Natural killer cell (primary cell): ENCODE measurements at places on chromosomes 13 and 19. TPM values are rescaled to one million over a fixed set of nuclear protein-coding genes. Genes with fewer than 3 reads are reported as not detected.

CEACAM8 gene
- not detected for total RNA-seq

FCER2 gene
- 0.52 TPM for total RNA-seq

PHF11 gene
- 89.0 TPM for total RNA-seq

DNA sequence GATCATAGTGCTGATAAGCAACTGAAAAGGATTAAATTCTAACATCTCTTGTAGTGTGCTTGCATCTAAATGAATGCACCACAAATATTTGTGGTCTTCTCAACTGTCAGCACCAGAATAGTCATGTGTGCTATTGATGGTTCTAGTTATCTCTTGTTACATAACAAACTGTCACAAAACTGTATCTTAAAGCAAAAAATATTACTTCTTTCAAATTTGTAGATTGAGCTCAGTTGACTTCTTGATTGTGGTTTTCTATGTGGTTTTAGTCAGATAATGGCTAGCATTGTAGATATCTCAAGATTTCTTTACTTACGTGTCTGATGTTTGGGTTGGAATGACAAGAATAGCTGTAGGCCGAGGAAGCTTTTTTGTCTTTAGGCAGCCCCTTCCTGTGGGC lies 431.3 kb downstream of the SLITRK6 start:
- no peak overlapping the region for H3K4me3 ChIP-seq
- H3K4me1 ChIP-seq: no peaks in the 10 kb centered on the region
- no peaks in the 10 kb centered on the region for H3K27me3 ChIP-seq
- no peaks in the 10 kb centered on the region for H3K36me3 ChIP-seq

GRCh38 chr19:39524495-39524894 lies 8.2 kb downstream of the EID2B start:
- no peaks in the 10 kb centered on the region for H3K36me3 ChIP-seq
- no peak overlapping the region for H3K4me3 ChIP-seq
- no peaks in the 10 kb centered on the region for H3K4me1 ChIP-seq
- no peak for DNase-seq

- H3K4me1 ChIP-seq: no peaks in the 10 kb centered on the region
These were observed 24.3 kb downstream of the LEUTX start for GRCh38 chr19:39802958-39803357.

FGF22 gene
- 0.31 TPM for total RNA-seq

GRCh38 chr13:28313579-28313978 lies 175.2 kb downstream of the PAN3 start:
- no peaks in the 10 kb centered on the region for H3K36me3 ChIP-seq
- H3K4me3 ChIP-seq: no peak overlapping the region
- no peak overlapping the region for H3K27ac ChIP-seq
- peak; percentile 7 for DNase-seq

MAP4K1 gene
- total RNA-seq: 163 TPM

DNA sequence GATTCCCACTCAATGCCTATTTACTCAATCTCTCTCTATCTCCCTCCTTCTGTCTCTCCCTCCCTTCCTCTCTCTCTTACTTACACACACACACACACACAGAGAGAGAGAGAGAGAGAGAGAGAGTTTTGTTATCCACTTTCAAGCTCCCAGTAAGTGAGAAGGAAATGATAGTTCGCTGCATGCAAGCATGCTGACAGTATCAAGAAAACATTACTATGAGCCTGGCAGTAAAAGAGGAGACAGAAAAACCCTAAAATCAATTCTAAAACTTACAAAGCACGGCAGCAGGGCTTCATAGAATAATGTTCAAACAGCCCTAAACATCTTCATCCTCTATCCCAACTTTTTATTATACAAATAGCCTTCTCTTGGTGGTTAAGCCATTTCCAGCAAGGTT lies 171.9 kb downstream of the FOXO1 start:
- peaks cover 15% of the 10 kb centered on the region for H3K4me1 ChIP-seq
- DNase-seq: no peak
- H3K36me3 ChIP-seq: no peaks in the 10 kb centered on the region
- no peak overlapping the region for H3K4me3 ChIP-seq
- no peaks in the 10 kb centered on the region for H3K27me3 ChIP-seq
- peak overlapping the region; percentile 21 for H3K27ac ChIP-seq

MYH14 gene
- total RNA-seq: not detected

GRCh38 chr19:46886546-46887239 lies 25.9 kb downstream of the ARHGAP35 start:
- H3K27ac ChIP-seq: no peak overlapping the region
- H3K36me3 ChIP-seq: no peaks in the 10 kb centered on the region

RNASEH2B gene
- total RNA-seq: 57.9 TPM

DNA sequence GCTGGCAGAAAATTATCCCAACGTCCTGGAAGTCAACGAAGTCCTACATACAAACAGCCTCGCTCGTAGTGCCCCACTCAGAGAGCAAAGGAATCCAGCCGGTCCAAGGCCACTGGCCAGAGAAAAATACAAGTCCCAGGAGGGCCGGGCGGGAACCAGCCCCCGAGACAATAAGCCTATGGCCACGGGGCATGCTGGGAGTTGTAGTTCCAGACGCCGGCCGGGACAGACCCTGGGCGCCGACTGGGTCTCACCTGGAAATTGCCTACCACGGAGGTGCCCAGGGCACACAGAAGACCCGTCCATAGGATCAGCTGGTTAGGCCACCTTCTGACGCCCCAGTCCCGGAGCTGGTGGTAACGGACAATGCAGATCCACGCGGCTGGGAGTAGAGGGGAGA lies 5.4 kb downstream of the TMEM150B start:
- H3K4me3 ChIP-seq: no peak overlapping the region
- H3K36me3 ChIP-seq: no peaks in the 10 kb centered on the region
- H3K27me3 ChIP-seq: no peaks in the 10 kb centered on the region
- H3K4me1 ChIP-seq: no peaks in the 10 kb centered on the region
- H3K27ac ChIP-seq: no peak overlapping the region

DNA sequence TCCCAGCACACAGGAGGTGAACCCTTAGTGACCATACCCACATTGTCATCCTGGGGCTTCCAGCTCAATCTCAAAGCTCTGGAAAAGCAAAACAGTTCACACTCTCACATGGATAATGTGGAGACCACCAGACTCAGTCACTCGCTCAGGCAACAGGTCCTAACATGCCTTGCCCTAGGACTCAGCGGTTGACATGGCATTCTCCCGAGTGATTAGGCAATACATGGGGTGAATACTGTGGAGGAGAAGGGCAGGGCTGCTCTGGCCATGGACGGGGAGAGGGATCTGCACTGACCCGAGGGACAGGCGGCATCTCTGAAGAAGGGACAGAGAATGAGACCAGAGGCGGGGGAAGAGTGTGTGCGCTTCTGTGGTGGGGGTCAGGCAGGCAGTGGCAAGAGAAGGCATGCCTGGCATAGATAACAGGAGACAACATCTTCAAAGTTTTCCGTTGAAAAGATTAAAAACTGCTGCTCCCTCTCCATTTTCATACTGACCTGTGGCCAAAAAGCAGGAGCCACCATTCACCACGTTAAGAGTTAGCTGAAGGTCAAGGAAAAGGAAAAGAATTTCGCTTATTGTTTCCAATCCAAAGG lies 44.5 kb upstream of the EPHX3 start:
- no peak overlapping the region for H3K4me3 ChIP-seq
- H3K27ac ChIP-seq: no peak overlapping the region
- no peak for DNase-seq
- no peaks in the 10 kb centered on the region for H3K27me3 ChIP-seq
- peaks cover 74% of the 10 kb centered on the region for H3K4me1 ChIP-seq
- peaks cover 11% of the 10 kb centered on the region for H3K36me3 ChIP-seq

GRCh38 chr13:21066946-21067345 lies 5.6 kb upstream of the LATS2 start:
- H3K36me3 ChIP-seq: no peaks in the 10 kb centered on the region
- DNase-seq: no peak
- peaks cover 5% of the 10 kb centered on the region for H3K4me1 ChIP-seq
- no peak overlapping the region for H3K4me3 ChIP-seq
- H3K27me3 ChIP-seq: no peaks in the 10 kb centered on the region
- H3K27ac ChIP-seq: no peak overlapping the region

CNMD gene
- not detected for total RNA-seq

DNA sequence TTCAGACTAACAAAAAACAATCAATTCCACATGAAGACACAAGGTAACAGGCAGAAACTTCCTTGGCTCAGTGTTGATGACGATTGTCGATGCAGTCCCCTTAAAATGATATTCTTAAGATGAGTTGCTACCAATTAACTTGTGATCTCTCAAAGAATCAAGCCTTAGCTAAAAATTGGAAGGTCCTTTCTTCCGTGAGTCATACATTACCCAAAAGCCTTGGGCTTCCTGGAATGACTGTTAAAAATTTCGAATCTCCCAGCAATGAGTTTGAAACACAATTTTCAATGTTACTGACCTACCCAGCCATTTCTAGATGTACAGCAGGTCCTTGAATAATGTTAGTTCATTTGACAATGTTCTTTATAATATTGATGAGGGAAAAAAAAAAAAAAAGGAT lies 28.0 kb upstream of the RB1 start:
- H3K27ac ChIP-seq: no peak overlapping the region
- H3K36me3 ChIP-seq: no peaks in the 10 kb centered on the region
- H3K27me3 ChIP-seq: no peaks in the 10 kb centered on the region
- DNase-seq: no peak
- no peaks in the 10 kb centered on the region for H3K4me1 ChIP-seq
- no peak overlapping the region for H3K4me3 ChIP-seq

SCGB2B2 gene
- total RNA-seq: 1.1 TPM

SHISA7 gene
- total RNA-seq: not detected

KLK4 gene
- not detected for total RNA-seq

DNA sequence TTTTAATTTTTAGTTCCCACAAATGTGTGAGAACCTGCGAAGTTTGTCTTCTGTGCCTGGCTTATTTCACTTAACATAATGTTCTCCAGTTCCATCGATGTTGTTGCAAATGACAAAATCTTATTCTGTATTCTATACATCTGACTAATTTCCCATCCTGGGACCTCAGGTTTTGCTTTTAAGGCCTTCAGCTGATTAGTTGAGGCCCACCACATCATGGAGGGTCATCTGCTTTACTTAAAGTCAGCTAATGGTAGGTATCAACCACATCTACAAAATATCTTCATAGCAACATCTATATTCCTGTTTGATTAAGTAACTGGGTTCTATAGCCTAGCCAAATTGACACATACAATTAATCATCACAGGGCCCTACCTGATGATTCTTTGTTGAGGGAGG lies 534.0 kb downstream of the EFNB2 start:
- H3K36me3 ChIP-seq: no peaks in the 10 kb centered on the region
- H3K27ac ChIP-seq: no peak overlapping the region
- H3K4me1 ChIP-seq: no peaks in the 10 kb centered on the region
- no peaks in the 10 kb centered on the region for H3K27me3 ChIP-seq
- no peak for DNase-seq
- H3K4me3 ChIP-seq: no peak overlapping the region

- H3K27ac ChIP-seq: no peak overlapping the region
- H3K4me1 ChIP-seq: no peaks in the 10 kb centered on the region
- no peak for DNase-seq
- H3K27me3 ChIP-seq: no peaks in the 10 kb centered on the region
- H3K4me3 ChIP-seq: no peak overlapping the region
These were observed 207.4 kb downstream of the DCT start for GRCh38 chr13:94272038-94272437.

DNA sequence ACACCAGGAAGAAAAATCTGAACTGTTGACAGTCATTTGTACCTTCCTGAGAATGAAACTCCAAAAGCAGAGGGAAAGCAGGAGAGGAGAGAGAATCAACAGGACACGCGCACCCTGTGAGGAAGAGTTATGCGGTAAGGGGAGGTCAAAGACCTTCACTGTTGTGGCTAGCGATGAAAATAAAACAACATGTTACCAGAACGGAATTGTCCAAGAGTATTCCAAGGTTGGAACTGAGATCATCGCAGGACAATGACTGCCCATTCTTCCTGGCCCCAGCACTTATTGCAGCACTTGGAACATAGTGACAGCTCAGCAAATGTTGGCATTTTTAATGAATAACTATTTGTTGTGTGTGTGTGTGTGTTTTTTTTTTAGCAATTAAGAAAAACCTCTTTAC lies 176.0 kb upstream of the TSC22D1 start:
- H3K4me3 ChIP-seq: no peak overlapping the region
- DNase-seq: no peak
- H3K36me3 ChIP-seq: no peaks in the 10 kb centered on the region

- DNase-seq: no peak
- H3K27ac ChIP-seq: no peak overlapping the region
- no peaks in the 10 kb centered on the region for H3K4me1 ChIP-seq
These were observed 424.9 kb downstream of the PCDH17 start for GRCh38 chr13:58056426-58056825.

DNA sequence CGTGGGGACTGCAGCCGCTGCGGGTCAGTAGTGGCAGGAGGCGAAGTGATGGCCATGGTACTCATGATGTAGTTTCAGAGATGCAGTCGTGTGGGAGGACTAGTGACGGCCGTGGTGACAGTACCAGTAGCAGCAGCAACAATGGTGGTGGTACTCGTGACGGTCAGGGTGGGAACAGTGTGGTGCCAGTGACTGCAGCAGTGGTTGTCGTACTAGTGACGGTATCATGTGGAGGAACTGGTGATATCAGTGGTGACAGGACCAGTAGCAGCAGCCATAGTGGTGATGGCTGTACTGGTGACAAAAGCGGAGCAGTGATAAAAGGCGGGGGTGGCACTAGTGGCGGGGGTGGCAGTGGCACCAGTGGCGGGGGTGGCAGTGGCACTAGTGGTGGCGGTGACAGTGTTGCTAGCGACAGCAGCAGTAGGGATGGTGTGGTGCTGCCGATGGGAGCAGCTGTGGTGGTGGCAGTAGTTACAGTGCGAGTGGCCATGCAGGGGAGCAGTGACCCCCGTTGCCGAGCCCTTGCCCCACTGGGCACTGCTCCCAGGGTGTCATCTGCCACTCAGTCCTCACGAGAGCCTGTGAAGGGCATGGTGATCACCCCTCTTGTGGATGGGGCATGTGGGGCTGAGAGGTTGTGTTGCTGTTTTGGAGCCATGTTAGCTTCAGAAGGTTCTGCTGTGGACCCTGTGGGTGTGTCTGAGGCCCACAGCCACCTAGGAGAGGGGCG lies 22.7 kb downstream of the ADPRHL1 start:
- no peak for DNase-seq
- H3K4me1 ChIP-seq: no peaks in the 10 kb centered on the region
- H3K27ac ChIP-seq: no peak overlapping the region

GRCh38 chr13:40318366-40318765 lies 348.1 kb downstream of the FOXO1 start:
- no peaks in the 10 kb centered on the region for H3K4me1 ChIP-seq
- no peak overlapping the region for H3K4me3 ChIP-seq
- H3K27me3 ChIP-seq: no peaks in the 10 kb centered on the region
- DNase-seq: no peak
- no peak overlapping the region for H3K27ac ChIP-seq

GRCh38 chr19:40690050-40690692 lies at the start of gene NUMBL:
TSS of gene NUMBL (minus strand) at chr19:40690651. CDS start at chr19:40690483, 168 bp downstream.
- H3K4me1 ChIP-seq: peaks cover 45% of the 10 kb centered on the region
- DNase-seq: no peak
- peak within 1 kb of the TSS; percentile 34 for H3K4me3 ChIP-seq
- H3K27me3 ChIP-seq: no peaks in the 10 kb centered on the region
- H3K27ac ChIP-seq: peak within 1 kb of the TSS; percentile 39

ZFR2 gene
- total RNA-seq: 1.7 TPM
